CD4-positive, alpha-beta T cell treated with Interferon gamma for 1 hour (primary cell): ENCODE measurements at places on chromosomes 12 and 14.
A peak's percentile ranks its signal among the peaks of the same experiment; 100 is the strongest.

DNA sequence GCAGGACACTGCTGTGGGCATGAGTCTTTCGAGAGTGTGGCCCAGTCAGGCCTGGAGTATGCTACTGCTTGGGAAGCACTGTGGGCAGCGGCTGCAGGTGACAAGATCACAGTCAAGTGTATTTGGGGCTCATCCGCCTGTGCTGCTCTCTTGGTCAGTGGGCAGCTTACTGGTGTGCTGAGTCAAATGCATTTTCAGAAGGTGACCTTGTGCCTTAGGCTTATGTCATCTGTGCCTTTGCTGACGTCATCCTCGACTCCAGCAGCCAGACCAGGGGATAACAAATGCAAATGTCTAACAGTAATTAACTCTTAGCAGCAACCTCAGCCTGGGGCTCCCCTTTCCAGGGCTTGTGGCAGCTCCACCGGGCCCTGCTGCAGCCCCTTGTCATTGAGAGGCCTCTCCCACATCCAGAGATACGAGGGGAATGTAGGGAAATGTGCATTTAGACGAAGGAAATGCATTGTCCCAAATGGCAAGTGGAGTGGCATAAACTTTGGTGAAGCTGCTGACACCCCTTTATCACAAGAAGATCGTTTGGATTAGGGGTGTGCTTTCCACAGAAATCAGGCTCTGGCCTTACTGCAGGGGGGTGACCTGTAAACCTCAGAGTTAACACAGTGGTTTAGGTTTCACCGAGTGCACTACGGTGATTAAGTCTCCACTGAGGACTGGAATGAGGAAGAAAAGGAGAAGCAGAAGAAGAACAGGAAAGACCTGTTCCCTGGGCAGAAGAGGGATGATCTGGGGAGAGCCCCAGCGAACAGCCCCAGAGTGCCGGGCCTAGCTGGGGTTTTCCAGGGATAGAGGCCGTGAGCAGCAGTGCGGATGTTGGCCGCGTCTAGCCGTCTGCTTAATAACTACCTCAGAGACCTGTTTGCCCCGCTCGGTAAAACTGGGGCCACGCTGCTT is 39.7 kb downstream of the PSMA6 start:
- DNase-seq, result peak; percentile 34

DNA sequence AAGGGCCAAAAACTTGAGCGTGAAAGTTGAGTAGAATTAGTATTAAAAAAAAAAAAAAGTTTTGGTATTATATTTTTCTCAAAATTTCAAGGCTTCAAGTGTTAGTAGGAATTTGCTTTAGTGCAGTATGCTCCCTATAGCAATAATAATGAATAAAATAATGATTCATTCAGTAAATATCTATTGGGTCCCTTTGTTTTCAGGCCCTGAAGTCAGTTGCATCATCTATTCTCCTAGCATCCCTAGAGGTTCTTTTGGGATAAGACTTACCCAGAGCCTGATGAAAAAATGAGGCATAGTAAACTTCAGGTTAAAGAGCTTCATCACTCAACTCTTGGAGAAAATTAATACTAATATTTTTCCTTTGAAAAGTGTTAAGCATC is 1.1 kb downstream of the KMT5A start:
- DNase-seq, result no peak

DNA sequence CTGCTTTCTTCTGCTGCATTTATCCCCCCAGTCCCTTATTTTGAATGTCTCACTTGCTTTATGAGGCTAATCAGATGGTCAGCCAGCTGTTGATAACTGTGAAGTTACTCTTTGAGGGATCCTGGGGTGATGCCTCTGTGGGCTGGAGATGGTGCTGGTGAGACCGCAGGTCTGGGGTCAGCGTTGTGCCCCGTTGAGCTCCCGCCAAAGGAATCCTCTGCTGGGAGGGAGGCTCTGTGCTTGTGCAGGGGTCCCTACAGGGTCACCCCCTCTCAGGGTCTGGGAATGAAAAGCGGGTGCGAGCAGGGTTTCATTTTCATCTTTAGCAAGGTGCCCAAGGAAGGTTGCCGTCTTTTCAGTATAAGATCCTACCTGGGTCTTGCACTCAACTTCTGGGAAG is 161.2 kb upstream of the RTL1 start:
- DNase-seq, result no peak

DNA sequence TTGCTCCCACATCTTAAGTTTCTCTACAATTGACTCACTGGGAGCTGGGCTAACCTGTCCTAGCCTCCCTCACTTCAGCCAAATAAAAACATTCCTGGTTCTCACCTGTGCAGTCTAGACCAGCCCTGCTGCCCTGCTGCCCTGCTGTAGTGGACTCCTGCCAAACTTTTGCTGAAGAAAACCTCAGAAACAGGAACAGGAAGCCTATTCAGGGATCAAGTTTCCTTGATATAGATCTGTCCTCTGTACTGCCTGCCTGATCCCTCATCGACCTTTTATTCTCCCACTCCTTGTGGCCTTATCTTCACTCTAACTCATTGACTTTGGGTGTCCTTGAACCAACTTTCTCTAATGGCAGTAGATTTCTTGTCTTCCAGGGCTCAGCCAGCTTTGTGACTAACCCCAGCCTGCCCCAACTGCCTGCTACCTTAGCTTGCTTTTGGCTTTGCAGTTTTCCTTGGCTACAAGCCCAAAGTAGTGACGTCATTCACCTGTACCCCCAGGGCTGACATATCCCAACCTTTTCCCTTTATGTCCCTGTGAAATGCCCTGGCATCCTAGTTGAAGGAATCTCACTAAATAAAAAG is 234.8 kb downstream of the DUSP6 start:
- DNase-seq, result no peak

- no peak for DNase-seq
Measured at GRCh38 chr14:77498984-77499527, 440 bp upstream of the ISM2 start.

- no peak for DNase-seq
Measured at GRCh38 chr14:64572386-64573104, 22.8 kb downstream of the PPP1R36 start.

- DNase-seq, result no peak
Measured at GRCh38 chr14:105473033-105473676, 1.5 kb upstream of the CRIP2 start.

DNA sequence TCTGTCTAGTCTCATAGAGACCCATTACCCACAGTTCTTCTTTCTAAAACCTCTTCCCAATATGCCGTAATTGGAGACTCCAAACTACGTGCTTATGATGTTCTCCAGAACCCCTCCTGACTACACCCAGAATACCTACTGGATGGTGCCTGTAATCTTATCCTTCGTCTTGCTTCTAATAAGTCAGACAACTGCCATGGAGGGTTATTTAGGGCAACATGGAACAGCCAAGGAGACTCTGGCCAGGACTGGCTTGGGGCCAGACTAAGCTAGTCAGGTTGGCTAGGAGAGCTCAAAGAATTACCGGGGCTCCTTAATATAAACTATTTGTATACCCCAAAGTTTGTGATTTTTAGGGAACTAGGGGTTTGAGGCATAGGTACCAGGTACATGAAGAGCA is 6.8 kb downstream of the PFKM start:
- no peak for DNase-seq

DNA sequence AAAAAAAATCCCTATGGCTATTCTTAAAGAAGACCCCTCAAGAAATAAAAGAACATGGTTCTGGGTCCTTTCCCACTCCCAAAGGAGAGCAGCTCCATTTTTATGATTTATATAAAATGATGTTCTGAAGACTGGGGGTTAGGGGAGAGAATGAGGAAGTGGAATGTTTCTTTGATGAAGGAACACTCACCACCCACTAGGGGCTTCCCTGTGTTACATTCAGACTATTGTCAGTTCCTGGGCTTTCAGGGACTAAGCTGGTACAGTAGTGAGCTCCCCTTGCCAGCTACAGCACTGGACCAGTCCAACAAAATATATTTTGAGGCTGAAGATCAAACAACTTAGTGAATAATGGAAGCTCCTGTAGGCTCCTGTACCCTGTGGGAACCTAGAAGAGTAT is 98.9 kb downstream of the HMGA2 start:
- DNase-seq, result no peak

DNA sequence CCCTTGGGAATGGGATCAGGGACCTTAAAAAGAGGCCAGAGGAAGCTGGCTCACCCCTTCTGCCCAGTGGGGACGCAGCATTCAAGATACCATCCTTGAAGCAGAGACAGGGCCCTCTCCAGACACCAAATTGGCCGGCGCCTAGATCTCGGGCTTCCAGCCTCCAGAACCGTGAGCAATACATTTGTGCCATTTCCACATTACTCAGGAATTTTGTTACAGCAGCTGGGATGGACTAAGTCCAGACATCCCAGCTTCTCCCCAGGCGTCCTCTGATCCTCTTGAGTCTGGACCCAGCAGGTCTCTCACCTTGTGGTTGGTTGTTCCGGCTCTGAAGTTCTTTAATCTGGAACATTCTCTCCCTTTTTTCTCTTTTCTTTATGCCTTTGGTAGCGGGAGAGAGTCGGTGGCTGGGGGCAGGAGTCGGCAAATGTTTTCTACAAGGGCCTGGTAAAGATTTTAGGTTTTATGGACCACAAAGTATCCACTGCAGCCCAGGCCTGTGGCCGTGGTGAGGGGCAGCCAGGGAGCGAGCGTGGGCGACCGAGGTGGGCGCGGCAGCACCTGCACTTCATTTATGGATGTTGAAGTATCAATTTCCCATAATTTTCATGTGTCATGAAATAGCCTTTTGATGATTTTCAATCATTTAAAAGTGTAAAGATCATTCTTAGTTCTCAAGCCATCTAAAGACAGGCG is 4.8 kb downstream of the CEP170B start:
- no peak for DNase-seq

DNA sequence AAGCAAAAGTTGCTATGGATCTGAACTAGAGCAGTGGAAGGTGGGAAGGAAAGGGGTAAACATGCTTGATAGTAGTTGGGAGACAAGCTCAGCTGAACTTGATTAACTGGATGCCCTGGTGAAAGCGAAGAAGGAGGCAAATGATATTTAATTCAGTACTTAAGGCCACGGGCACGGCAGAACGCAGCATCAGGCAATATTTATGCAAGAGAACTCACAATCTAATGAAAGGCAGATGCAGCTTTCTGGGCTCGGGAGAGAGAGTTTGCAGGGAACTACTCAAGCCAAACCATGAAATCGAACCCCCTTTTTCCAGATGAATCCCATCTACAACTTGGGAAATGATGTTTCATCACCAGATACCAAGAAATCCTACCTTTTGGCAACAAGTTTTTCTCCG is 3.5 kb upstream of the CNIH1 start:
- no peak for DNase-seq

GRCh38 chr14:69079188-69079742 is 73.7 kb downstream of the DCAF5 start:
- no peak for DNase-seq

GRCh38 chr12:48374164-48374563 is 23.4 kb upstream of the ZNF641 start:
- DNase-seq, result no peak

- no peak for DNase-seq
Measured at GRCh38 chr14:101134161-101134631, 230.7 kb upstream of the RTL1 start.

DNA sequence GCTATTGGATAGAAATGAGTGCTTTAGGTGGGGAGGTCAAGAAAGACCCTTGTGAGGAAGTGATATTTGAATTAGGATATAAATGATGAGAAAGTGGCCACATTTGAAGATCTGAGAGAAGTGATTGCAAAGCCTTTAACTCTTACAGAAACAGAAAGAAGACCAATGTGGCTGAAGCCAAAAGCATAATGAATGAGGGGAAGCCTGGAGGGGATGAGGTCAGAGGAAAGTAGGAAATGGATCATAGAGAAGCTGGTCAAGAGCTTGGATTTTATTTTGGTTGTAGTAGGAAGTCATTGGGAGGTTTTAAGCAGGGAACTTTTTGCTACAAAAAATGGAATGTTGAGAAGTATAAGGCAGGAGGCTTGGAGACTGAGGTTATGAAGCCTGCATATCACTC is 3.5 kb upstream of the GYS2 start:
- no peak for DNase-seq

DNA sequence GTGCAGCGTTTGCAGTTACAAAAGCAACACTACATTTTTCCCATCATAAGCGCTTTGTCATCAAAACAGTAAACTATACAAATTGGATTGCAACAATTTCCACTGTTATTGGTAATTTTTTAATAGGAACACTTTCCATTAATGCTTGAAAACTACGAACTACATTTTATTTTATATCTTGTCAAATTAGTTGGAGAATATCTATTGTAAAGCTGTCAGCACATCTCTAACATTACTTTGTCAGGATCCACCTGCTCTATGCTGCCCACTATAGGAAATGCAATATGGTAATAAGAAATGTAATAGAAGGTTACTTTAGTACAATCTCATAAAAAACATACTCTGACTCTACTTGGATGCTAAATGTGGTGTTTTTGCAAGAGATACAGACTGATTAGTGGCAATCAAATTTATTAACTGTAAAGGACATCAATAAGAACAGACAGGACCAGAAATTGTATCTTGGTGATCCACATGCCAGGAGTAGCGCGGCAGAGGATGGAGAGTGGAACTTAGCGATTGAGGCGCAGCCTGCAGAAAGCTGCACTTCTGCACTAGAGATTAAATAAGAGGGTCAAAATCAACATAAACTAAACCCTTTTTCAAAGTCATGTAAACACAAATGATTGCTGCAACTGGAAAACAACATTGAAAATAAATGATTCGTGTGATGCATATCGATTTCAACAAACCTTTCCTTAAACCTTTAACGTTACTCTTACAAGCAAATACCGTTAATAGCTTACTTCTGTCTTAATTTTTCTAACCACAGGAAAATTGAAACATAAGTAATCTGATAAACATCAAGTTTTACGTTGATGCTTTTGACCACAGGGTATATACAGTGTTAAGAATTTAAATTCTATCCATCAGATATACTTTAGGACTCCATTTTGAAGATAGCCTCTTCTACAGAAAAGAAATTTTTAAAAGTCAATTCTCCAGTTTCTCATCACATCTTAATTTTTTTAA is 3.6 kb upstream of the ARID2 start:
- no peak for DNase-seq

- no peak for DNase-seq
Measured at GRCh38 chr12:29614694-29615325, 117.3 kb upstream of the OVCH1 start.

GRCh38 chr12:47576289-47576945 is 129.4 kb downstream of the RPAP3 start:
- DNase-seq, result no peak

DNA sequence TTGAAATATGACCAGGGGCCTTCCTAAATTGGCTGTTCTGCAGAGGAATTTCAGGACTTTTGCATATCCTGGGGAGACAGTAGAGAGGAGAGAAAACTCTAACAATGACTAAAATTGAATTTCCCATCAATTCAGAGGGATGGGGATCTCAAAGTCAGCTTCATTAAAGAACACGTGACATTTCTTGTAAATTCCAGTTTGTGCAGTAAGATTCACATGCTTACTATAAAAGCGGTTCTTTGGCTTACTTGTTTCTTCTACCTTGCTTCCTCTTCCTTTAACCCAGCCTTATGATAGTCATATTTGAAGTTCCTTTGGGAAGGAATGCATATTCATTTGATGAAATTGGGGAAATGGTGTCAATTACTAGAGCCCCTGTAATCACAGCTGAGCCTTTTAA is 143.7 kb upstream of the GZMB start:
- DNase-seq, result no peak

- no peak for DNase-seq
Measured at GRCh38 chr12:114975640-114976310, 291.8 kb upstream of the TBX3 start.

GRCh38 chr12:131853832-131854797 is 25.9 kb downstream of the MMP17 start:
- no peak for DNase-seq
